ENCODE measurements at places on chromosomes 13 and 19. TPM values are rescaled to one million over a fixed set of nuclear protein-coding genes. Genes with fewer than 3 reads are reported as not detected.
A peak's percentile ranks its signal among the peaks of the same experiment; 100 is the strongest.

TPGS1 gene
- 26.1 TPM for total RNA-seq

MAP1S gene
- 87.1 TPM for total RNA-seq

TUBA3C gene
- total RNA-seq: not detected

ICAM5 gene
- 2.3 TPM for total RNA-seq

SIGLEC14 gene
- total RNA-seq: not detected

CALR3 gene
- not detected for total RNA-seq

ARHGAP45 gene
- 2.6 TPM for total RNA-seq

CD37 gene
- total RNA-seq: not detected

DNA sequence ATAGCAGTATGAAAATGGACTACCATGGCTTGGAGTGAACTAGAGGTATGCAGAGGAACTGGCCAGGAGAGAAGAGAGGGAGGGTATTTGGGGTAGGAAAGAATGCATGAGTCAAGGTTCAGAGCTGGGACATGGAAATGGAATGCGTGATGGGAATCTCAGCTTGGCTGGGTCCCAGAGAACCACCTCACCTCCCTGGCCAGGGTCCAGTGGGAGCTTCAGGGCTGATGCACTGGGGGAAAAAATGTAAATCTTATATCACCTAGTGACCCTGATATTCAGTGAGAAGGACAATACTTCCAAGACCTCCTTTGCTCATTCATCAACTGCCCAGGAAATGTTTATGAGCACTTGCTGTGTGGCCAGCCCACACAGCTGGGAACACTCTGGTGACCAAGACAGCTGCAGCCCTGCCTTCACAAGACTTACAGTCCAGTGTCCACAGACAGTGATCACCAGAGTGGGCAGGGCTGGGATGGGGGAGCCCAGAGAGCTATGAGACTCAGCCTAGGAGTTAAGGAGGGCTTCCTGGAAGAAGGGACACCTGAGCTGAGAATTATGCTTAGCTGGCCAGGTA, 12.8 kb downstream of the IGSF23 start:
- H3K4me1 ChIP-seq: no peaks in the 10 kb centered on the region
- no peak for DNase-seq
- H3K27me3 ChIP-seq: peaks cover 12% of the 10 kb centered on the region

DNA sequence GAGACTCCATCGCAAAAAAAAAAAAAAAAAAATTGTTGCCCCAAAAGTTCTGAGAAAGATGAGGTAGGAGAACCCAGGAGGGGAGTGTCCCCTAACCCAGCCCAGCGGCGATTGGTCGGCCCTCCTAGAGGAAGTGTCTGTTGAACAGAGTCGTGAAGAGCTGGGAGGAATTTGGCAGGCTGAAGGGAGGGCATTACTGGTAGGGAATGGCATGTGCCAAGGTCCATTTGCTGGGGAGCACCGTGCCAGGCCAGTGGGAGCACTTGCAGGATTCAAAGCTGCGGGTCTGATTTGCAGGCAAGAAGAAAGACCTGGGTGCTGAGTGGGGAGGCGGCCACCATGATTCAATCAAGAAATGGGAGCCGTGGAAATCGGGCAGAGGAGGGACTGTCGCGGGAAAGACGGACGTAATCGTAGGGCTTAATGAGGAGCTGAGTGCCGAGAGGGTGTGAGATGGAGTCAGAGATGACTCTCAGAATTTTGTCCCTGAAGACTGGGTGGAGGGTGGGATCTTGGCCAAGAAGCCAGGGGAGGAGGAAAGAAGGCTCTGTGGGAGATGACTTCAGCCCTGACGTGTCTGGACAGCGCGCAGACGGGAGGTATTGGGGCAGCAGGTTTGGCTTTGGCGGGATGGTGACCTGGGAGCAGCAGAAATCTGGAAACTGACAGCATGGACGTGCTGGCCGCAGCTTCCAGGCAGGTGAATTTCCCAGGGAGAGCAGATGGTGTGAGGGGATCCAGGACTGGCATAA, 15.4 kb downstream of the CERS4 start:
- H3K27ac ChIP-seq: peak overlapping the region; percentile 26
- H3K36me3 ChIP-seq: peaks cover 11% of the 10 kb centered on the region
- H3K4me1 ChIP-seq: peaks cover 7% of the 10 kb centered on the region
- no peak overlapping the region for H3K4me3 ChIP-seq
- DNase-seq: no peak

- H3K4me3 ChIP-seq: peak overlapping the region; percentile 52
- peaks cover 11% of the 10 kb centered on the region for H3K4me1 ChIP-seq
- H3K27ac ChIP-seq: peak overlapping the region; percentile 84
- no peaks in the 10 kb centered on the region for H3K36me3 ChIP-seq
- H3K27me3 ChIP-seq: no peaks in the 10 kb centered on the region
- DNase-seq: no peak
Observed at GRCh38 chr13:42996584-42996983, 4.5 kb upstream of the EPSTI1 start.

DNA sequence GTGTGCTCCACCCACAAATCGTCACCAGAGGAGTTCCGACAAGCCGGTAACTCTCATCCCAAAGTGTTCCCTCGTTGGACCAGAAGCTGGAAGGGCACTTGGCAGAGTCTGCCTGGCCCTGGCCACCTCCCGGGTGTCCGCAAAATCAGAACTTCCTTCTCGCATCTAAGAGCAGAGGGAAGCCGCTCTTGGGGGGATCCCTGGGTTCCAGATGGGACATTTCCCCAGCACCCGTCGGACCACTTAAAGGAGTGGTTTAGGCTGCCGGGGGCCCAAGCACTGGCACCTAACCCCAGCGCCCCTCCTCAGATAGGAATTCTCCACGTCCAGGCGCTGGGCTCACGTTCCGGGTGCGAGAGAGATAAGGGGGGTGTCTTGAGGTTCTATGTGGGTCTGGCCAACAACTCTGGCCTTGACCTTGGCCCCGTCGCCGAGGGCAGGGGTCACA, 857 bp upstream of the MAP2K7 start:
- H3K27ac ChIP-seq: peak overlapping the region; percentile 97
- peak overlapping the region; percentile 92 for H3K4me3 ChIP-seq
- H3K4me1 ChIP-seq: peaks cover 11% of the 10 kb centered on the region
- H3K27me3 ChIP-seq: no peaks in the 10 kb centered on the region
- H3K36me3 ChIP-seq: no peaks in the 10 kb centered on the region
- DNase-seq: no peak

DNA sequence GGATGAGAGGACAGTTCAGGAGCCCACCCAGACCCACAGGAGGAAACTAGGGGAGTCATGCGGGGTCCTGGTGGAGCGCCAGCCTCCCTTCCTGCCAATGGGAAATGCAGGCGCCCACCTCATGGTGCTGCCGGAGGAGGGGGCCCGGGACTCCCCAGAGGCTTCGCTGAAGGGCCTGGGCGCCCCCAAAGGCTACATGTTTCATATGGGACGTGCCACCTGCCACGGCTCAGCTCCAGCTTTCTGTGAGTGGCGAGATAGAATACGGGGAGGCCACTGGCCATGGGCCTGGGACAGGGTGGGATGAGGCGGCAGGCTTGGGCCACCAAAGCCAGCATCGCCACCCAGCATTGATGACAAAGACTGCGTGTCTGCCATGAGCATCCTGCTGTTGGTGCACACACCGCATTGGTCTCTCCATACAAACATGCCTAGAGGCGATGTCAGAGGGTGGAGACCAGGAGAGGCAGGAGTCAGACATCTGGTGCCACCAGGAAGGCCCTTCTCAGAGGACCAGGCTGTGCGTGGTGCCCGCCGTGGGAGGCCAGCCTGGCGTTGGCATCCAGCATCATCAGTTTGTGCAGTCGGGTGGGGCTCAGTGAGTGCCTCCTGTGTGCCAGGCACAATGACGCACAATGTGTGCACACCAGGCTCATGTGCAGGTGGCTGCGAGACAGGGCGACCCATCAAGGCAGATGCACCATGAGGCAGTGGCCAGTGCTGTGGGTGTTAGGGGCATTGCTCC, 1.2 kb upstream of the F10 start:
- peak; percentile 47 for DNase-seq
- peaks cover 16% of the 10 kb centered on the region for H3K27me3 ChIP-seq
- H3K4me1 ChIP-seq: peaks cover 11% of the 10 kb centered on the region
- H3K36me3 ChIP-seq: no peaks in the 10 kb centered on the region
- no peak overlapping the region for H3K4me3 ChIP-seq
- H3K27ac ChIP-seq: no peak overlapping the region

- H3K27ac ChIP-seq: no peak overlapping the region
- no peak for DNase-seq
- H3K4me1 ChIP-seq: no peaks in the 10 kb centered on the region
- no peak overlapping the region for H3K4me3 ChIP-seq
- no peaks in the 10 kb centered on the region for H3K27me3 ChIP-seq
Observed at GRCh38 chr13:21557995-21558394, 46.0 kb downstream of the MICU2 start.

- H3K4me1 ChIP-seq: peaks cover 2% of the 10 kb centered on the region
- H3K27me3 ChIP-seq: no peaks in the 10 kb centered on the region
- H3K4me3 ChIP-seq: no peak overlapping the region
- DNase-seq: no peak
Observed at GRCh38 chr13:113474179-113474578, 16.3 kb downstream of the DCUN1D2 start.

- peak overlapping the region; percentile 74 for H3K4me3 ChIP-seq
- no peaks in the 10 kb centered on the region for H3K27me3 ChIP-seq
- peak overlapping the region; percentile 95 for H3K27ac ChIP-seq
- no peak for DNase-seq
- peaks cover 52% of the 10 kb centered on the region for H3K4me1 ChIP-seq
Observed at GRCh38 chr19:4390567-4391305, 9.6 kb downstream of the SH3GL1 start.

GRCh38 chr13:99393791-99394735, 86.9 kb upstream of the GPR183 start:
- H3K36me3 ChIP-seq: no peaks in the 10 kb centered on the region
- no peak for DNase-seq
- H3K27ac ChIP-seq: no peak overlapping the region
- no peaks in the 10 kb centered on the region for H3K4me1 ChIP-seq
- H3K4me3 ChIP-seq: no peak overlapping the region

- H3K4me1 ChIP-seq: no peaks in the 10 kb centered on the region
- no peaks in the 10 kb centered on the region for H3K27me3 ChIP-seq
- H3K4me3 ChIP-seq: no peak overlapping the region
- no peak for DNase-seq
- no peaks in the 10 kb centered on the region for H3K36me3 ChIP-seq
Observed at GRCh38 chr19:3642987-3643673, 16.5 kb upstream of the CACTIN start.

DNA sequence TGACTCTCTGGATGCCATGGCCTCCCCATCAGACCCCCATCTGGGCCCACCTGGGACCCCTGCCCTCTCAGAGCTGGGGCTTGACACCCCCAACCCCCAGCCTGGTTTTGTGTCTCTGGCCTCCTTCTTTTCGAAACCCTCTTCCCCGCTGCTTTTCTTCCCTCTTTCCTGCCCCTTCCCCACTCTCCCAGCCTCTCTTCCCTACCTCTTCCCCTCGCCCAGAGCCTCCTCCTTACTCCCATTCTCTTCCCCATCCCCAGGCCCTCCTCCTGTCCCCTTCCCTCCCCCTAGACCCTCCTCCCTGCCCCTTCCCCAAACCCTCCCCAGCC, 2.1 kb downstream of the TNFSF9 start:
- H3K36me3 ChIP-seq: no peaks in the 10 kb centered on the region
- no peak for DNase-seq
- peaks cover 63% of the 10 kb centered on the region for H3K27me3 ChIP-seq
- peak overlapping the region; percentile 51 for H3K4me3 ChIP-seq

DNA sequence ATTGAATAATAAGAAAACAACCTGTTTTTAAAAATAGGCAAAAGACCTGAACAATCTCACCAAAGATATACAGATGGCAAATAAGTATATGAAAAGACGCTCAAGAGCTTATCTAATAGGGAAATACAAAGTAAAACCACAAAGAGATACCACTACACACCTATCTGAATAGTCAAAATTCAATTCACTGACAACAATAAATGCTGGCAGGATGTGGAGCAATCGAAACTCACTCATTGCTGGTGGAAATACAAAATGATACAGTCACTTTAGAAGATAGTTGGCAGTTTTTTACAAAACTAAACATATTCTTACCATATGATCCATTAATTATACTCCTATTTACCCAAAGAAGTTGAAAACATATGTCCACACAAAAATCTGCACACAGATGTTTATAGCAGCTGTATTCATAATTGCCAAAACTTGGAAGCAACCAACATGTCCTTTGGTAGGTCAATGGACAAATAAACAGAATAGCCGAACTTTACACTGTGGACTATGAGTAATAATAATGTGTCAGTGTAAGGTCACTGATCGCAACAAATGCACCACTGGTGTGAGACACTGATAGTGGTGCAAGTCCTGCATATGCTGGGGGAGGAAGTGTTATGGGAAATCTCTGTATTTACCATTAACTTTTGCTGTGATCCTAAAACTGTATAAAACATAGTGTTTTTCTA, 20.8 kb downstream of the ZC3H13 start:
- no peak overlapping the region for H3K27ac ChIP-seq
- H3K4me3 ChIP-seq: no peak overlapping the region
- DNase-seq: no peak
- no peaks in the 10 kb centered on the region for H3K4me1 ChIP-seq

DNA sequence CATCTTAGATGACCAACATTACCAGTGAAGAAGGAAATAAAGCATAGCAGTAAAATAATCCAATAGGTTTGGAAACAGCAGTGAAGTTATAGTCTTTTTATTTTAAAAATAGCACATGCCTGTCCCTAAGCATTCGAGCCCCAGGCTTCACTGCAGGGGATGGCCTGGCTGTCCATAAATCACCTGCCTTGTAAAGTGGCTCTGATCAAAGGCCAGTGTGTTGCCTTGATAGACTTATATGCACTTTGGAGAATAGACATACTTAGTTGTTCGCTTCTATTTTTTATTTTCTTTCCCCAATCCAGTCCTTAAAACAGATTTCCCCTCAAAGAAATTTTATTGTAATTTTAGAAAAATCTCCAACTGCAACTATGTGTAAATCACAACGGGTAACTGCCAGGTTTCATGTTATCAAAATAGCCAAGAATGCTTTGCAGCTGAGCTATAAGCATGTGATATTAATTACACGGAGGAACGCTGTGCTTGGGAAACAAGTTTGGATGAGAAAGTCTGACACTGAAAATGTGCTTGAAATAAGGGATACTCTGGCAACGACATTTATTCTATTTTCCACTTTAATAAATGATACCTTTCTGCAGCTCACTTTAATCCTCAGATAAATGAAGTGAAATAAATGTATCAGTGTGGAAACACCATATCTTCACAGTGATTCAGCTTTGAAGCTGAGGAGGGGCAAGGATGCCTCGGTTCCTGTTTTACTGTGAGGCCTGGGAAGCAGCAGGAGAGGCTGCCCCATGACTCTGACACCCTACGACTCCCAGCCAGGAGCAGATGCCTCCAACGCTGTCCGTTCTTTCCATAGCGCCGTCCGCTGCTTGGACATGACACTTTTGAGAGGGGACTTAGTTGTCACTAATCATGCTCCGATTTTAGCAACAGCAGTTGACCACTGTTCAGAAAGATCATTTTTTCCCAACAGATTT, 5.5 kb upstream of the METTL21C start:
- no peaks in the 10 kb centered on the region for H3K27me3 ChIP-seq
- no peaks in the 10 kb centered on the region for H3K36me3 ChIP-seq
- peak overlapping the region; percentile 51 for H3K4me3 ChIP-seq
- no peak for DNase-seq
- H3K4me1 ChIP-seq: peaks cover 33% of the 10 kb centered on the region

- H3K4me3 ChIP-seq: no peak overlapping the region
- no peaks in the 10 kb centered on the region for H3K36me3 ChIP-seq
- H3K27ac ChIP-seq: no peak overlapping the region
Observed at GRCh38 chr13:46288570-46289259, 77.0 kb downstream of the LRRC63 start.

GRCh38 chr13:22893777-22894176, 287.0 kb upstream of the SGCG start:
- no peak for DNase-seq
- H3K27me3 ChIP-seq: no peaks in the 10 kb centered on the region
- no peak overlapping the region for H3K4me3 ChIP-seq
- no peak overlapping the region for H3K27ac ChIP-seq

GRCh38 chr13:112057736-112058518, 9.0 kb upstream of the SOX1 start:
- peaks cover 96% of the 10 kb centered on the region for H3K27me3 ChIP-seq
- H3K4me1 ChIP-seq: peaks cover 13% of the 10 kb centered on the region
- H3K27ac ChIP-seq: no peak overlapping the region
- no peak for DNase-seq
- H3K36me3 ChIP-seq: no peaks in the 10 kb centered on the region
